ENCODE measurements at places on chromosomes 11 and 22. TPM values are rescaled to one million over a fixed set of nuclear protein-coding genes. Genes with fewer than 3 reads are reported as not detected.

The FAM181B gene
- polyA plus RNA-seq = not detected

The TRIM49 gene
- polyA plus RNA-seq = not detected

The PGAP2 gene
- 20.1 TPM for polyA plus RNA-seq

The OR51V1 gene
- not detected for polyA plus RNA-seq

The KDM4D gene
- 0.99 TPM for polyA plus RNA-seq

The CD6 gene
- polyA plus RNA-seq = 8.6 TPM

The OR5P2 gene
- polyA plus RNA-seq = not detected

The VPS37C gene
- 2.0 TPM for polyA plus RNA-seq

The SMTNL1 gene
- polyA plus RNA-seq = 0.14 TPM

The IL10RA gene
- polyA plus RNA-seq = 97.1 TPM

The WBP2NL gene
- polyA plus RNA-seq = 1.3 TPM

The MIOX gene
- not detected for polyA plus RNA-seq

The GNAZ gene
- 2.0 TPM for polyA plus RNA-seq

The OR8K5 gene
- polyA plus RNA-seq = not detected

The DLG2 gene
- polyA plus RNA-seq = 2.0 TPM

The SMPD1 gene
- 4.9 TPM for polyA plus RNA-seq

The OLFML1 gene
- polyA plus RNA-seq = 0.08 TPM

The OVOL1 gene
- polyA plus RNA-seq = not detected

The TRIM5 gene
- 4.5 TPM for polyA plus RNA-seq

The H19 gene
- polyA plus RNA-seq = not detected

The BCO2 gene
- polyA plus RNA-seq = 0.30 TPM

The DGCR6 gene
- 0.25 TPM for polyA plus RNA-seq

The MISFA gene
- polyA plus RNA-seq = 0.89 TPM

The IL18 gene
- 0.65 TPM for polyA plus RNA-seq

The SAA1 gene
- polyA plus RNA-seq = not detected

The OR51A2 gene
- not detected for polyA plus RNA-seq

The HEPHL1 gene
- polyA plus RNA-seq = 0.04 TPM

The BATF2 gene
- 0.29 TPM for polyA plus RNA-seq

The CREB3L1 gene
- not detected for polyA plus RNA-seq

The APOL5 gene
- not detected for polyA plus RNA-seq

The HPX gene
- 0.46 TPM for polyA plus RNA-seq

The PHETA2 gene
- 1.6 TPM for polyA plus RNA-seq

The CCDC134 gene
- polyA plus RNA-seq = 6.1 TPM

The CCT8L2 gene
- polyA plus RNA-seq = not detected

The PANX3 gene
- not detected for polyA plus RNA-seq

The APOL4 gene
- not detected for polyA plus RNA-seq

The TBC1D10A gene
- 44.0 TPM for polyA plus RNA-seq

Measured in IgD-negative memory B cell (primary cell).